ENCODE measurements at places on chromosomes 3 and 15.

DNA sequence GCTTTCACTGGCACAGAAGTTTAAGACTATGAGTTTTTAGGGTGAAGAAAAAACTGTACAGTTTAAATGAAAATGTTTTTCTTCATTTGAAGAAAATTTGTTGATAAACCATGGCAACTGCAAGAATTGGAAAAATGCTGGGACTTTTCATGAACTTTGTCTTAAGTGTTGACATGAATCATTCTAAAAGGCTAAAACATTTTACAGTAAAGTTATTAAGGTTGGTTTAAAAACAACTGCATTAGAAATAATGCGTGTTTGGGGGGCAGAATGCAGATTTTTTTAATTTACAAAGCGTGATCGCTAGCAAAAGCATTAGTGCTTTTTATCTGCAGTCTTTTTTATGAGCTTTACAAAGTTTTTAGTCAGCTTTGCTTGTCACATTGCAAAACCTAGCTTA, 601.9 kb upstream of the TGFBR2 start:
- DNase-seq: no peak

- no peak for DNase-seq
These were observed 52.2 kb downstream of the SLCO2A1 start for GRCh38 chr3:133977568-133977967.

GRCh38 chr3:166201476-166201875, 364.3 kb upstream of the BCHE start:
- DNase-seq: no peak

- no peak for DNase-seq
These were observed 262.9 kb downstream of the ZMAT3 start for GRCh38 chr3:178808748-178809147.

DNA sequence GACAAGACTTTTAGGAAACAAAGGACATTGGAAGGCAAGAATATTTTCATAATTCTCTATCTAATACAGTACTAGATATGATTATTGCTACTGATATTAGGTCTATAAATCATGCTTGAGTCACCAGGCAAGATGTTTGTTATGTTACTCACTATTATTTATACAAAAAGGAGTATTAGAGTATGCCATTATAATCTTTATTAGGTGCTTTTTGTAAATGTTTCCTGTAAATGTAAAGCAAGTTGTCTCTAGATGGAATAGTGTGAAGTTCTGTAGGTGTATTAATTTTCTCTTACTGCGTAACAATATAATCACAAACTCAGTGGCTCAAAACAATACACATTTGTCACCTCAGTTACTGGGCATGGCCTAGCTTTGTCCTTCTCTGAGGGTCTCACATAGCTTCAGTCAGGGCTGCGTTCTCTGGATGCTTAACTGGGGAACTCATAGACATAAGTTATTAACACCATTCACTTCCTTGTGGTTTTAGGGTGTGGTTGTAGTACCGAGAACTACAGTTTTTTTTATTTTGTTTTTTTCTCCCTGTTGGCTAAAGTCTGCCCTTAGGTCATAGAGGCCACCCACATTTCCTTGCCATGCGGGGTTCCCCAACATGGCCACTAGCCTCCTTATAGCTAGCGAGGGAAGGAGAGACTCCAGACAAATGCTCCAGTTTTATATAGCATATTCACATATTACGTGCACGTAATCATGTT, 20.3 kb upstream of the MAP3K13 start:
- DNase-seq: no peak

DNA sequence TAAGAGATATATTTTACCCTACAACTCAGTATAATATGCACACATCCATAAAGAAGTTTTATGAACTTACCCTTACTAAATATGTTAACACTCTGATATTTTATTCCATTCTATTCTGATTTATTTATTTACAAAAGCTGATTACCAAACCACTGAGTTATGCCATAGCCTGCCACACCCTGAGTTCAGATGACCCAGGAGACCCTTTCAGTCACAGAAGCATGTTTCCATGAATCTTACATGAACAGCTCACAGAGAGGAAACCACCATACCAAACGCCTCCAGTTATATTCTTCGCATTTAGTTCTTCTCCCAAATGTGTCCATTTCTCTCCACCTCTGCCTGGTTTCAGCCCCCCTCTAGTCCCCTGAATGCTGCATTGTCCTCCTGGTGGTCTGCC, 103.5 kb downstream of the SEMA5B start:
- no peak for DNase-seq

GRCh38 chr3:52524752-52525679, 8.6 kb downstream of the NT5DC2 start:
- no peak for DNase-seq

DNA sequence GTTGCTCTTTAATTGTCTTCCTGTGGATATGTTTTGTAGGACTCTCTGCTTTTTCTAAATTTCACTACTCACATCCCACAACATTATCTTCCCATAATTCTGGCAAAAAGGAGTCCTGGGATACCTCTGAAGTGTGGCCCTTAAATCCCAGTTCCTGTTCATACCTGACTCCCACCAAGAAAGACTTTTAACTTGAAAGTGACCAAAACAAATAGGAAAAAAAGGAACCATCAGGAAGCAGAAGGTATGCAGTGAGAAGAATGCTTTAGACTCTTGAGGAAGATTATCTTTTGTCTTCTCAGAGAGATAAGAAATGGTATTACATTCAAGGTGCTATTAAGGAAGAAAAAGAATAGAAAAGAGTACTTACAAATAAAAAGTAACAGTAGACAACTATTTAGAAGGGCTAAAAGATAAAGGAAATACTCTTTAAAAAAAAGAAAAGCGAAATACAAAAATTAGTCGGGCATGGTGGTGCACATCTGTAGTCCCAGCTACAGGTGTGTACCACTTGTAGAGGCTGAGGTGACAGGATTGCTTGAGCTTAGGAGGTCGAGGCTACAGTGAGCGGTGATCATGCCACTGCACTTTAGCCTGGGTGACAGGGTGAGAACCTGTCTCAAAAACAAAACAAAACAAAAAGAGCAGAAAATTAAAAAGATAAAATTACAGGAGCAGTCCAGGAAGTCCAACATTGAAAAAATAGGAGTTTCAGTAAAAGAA, 46.8 kb downstream of the PXK start:
- no peak for DNase-seq

GRCh38 chr3:141413801-141414689, 45.7 kb downstream of the ZBTB38 start:
- no peak for DNase-seq

DNA sequence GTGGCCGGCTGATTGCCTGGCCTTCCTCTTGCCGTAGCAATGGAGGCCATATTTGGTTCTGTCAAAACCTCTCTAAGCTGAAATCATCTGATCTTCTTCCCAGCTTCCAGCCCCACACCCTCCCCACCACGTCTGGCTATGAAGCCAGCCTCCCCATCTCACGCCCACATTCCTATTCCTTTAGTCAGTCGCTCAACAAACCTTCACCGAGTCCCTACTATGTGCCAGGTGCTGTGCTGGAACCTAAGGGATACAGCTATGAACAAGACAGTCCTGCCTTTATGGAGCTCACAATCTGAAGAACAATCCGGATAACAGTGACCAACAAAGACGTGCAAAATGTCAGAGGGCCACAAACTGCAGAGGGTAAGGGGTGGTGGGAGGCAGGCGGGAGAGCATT, 31.9 kb upstream of the SMAD6 start:
- no peak for DNase-seq

GRCh38 chr15:47331829-47332393, 385.4 kb upstream of the SEMA6D start:
- no peak for DNase-seq

DNA sequence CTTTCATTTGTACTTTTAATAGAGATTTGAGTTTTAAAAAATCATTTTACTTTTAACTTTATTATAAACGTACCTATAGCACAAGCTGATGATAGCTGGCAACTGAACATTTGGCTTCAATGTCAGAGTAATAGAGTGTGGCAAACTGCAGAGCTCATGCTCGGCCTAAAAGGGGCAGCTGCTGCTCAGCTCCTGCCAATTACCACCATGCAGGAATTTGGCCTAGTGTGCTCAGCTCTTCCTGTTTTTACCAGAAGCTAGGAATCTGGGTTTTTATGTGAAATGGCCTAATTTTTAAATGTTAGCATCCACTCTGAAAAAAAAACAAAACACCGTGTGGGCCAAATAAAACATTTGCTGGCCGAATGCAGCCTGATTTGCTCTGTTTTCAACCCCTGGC, 1.8 kb downstream of the IFT122 start:
- DNase-seq: peak; percentile 33

DNA sequence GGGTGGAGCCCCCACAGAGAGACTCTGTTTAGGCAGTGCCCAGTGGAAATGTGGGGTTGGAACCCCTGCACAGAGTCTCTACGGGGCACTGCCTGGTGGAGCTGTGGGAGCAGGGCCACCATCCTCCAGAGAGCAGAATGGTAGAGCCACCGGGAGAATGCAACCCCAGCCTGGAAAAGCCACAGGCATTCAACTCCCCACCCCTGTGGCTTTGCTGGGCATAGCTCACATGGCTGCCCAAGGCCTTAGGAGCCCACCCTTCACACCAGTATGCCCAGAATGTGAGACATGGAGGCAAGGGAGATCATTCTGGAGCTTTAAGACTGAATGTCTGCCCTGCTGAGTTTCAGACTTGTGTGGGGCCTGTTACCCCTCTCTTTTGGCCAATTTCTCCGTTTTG, 19.0 kb upstream of the CHCHD6 start:
- DNase-seq: no peak

GRCh38 chr15:96312641-96313335, 17.7 kb upstream of the NR2F2 start:
- DNase-seq: no peak

DNA sequence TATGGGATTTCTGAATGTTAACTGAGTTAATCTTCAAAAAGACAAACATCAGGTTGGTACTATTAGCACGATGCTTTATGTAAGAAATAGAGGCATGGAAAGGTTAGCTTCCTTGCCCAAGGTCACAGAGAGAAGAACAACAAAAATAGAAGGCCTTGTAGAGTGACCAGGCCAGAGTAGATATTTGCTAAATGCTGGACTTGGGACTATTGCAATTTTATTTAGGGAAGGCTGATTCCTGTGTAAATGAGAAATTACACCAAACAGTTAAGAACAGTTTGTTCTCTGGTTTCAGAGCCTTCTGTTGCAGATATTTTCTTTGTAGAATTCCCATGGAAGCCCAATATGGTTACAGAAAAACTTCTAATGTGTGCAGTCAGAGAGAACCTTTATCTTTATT, 16.4 kb upstream of the SLITRK3 start:
- no peak for DNase-seq

- DNase-seq: no peak
These were observed 51.8 kb downstream of the ADCY5 start for GRCh38 chr3:123397050-123397590.

DNA sequence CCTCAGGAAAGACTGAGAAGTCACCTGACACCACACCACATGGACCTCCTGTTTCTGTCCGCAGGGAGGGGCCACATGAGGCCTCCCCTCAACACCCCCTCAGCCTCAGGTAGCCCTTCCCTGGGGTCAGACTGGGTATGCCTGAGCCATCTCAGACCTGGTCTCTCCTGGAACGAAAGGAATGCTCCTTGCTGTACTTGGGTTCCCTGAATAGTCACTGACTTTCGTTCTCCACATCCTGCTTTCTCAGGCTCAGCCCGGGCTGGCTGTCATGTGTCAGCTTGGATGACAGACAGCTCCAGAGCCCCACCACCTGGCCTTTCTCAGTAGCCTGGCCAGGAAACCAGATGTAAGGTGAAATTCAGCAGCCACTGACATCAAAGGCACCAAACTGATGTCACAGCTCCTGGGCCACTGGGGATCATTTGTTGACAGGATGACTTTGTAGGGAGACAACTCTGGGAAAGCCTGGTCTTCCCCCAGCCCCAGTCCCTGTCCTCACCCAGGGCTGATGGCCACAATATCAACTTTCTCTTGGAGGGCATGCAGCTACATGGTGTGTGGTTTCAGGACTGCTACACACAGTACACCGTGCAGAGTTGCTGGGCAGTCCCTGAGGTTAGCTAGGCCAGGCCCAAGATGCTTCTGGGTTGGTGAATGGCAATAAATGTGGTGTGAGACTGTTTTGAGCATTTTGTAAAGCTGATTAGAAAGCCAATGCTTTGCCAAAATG, 141.4 kb upstream of the MRPS22 start:
- DNase-seq: no peak

- peak; percentile 10 for DNase-seq
These were observed 27.4 kb upstream of the HDAC11 start for GRCh38 chr3:13452490-13453335.

- no peak for DNase-seq
These were observed 162.4 kb upstream of the CFAP20DC start for GRCh38 chr3:59212128-59212779.

DNA sequence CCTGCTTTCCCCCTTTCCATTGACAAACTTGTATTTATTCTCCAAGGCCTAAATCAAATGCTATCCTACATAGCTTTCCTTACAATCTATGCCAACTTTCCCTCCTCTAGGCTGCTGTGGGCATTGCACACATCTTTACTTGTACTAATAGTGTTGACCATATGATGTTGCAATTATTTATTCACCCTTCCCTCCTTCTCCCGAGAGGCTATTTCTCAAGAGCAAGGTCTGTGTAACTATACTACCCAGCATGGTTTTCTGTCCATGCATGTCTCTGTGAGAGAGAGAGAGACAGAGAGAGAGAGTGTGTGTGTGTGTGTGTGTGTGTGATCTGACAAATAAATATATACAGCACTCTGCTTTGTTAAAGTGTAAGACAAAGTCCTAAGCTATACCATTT, 63.8 kb downstream of the GTPBP8 start:
- peak; percentile 15 for DNase-seq

GRCh38 chr15:66008940-66009562, 139.8 kb downstream of the RAB11A start:
- DNase-seq: no peak

DNA sequence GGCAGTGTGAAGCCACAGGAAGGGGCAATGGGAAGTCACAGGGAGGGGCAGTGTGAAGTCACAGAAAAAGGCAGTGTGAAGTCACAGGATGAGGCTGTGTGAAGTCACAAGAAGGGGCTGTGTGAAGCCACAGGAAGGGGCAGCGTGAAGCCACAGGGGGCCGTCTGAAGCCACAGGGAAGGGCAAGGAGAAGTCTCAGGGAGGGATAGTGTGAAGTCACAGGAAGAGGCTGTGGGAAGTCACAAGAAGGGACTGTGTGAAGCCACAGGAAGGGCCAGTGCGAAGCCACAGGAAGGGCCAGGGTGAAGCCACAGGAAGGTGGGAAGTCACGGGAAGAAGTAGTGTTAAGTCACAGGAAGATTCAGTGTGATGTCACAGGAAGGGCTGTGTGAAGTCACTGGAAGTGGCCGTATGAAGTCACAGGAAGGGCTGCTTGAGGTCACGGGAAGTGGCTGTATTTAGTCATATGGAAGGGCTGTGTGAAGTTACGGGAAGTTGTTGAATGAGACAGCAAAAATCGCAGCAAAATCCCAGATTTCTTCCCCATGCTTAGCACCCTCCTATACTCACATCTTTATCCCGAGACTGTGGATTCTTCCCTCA, 38.6 kb downstream of the GASK1A start:
- DNase-seq: no peak

Data from GF-D8 (cell line).